ELR (cell line): ENCODE measurements at places on chromosomes 6 and 20.
A peak's percentile ranks its signal among the peaks of the same experiment; 100 is the strongest.

- DNase-seq = no peak
These were observed 47.6 kb downstream of the CHD6 start for GRCh38 chr20:41570557-41570956.

DNA sequence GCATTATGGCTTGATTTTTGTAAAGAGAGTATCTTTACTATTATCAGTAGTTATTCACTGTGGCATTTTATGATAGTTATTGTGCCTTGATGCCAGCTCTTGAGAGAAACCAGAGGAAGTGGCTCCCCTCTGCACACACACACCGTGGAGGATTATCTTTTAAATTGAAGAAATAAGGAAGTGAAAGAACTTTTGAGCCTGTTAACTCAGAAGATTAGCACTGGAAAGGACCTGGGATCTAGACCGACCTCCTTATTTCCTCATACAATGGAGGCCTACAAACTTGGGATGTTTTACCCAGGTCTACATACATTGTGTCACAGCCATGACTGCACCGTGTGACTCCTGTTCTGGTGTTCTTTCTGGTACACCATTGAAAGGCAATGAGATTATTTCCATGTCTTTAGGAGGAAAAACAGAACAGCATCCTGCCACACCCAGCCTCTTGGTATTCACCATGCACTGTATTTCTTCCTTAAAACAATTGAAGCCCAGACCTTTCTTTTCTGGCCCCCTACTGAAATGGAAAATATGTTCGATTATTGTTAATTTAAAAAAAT lies 40.6 kb downstream of the HECA start:
- no peak for DNase-seq

DNA sequence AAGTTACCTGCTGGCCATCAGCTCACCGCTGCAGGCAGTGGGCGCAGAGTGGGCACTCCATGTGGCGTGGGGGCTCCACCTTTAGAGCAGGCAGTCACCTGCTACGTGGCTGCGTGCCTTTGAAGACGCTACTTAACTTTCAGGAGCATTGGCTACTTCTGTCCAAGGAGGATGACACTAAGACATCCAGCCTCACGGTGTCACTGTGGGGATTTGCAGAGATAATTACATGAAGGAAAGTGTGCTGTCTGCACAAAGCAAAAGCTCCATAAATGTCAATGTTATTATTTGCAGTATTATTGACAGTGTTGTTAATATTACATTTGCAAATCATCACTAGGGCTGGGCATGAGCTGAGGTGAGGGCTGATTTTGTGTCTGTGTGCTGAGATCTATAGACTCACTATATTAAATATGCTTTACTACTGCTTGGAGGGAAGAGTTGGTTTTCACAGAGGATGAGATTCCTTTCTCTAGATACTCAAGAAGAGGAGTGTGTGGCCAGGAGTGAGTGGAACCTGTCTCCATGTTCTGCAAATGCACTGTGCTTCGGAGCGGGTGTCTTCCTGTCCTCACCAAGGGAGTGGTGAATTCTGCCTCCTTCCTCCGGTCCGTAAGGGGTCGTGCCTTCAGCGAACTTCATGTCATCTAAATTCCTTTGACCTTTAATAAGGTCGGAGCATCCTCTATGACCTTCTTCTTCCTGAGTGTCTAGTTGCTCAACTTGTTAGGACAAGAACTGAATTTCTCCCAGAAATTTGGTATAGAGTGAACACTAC lies 165.8 kb upstream of the SYNDIG1 start:
- DNase-seq = peak; percentile 27

GRCh38 chr6:52517502-52518278 lies 59.2 kb downstream of the TRAM2 start:
- peak; percentile 99 for DNase-seq

DNA sequence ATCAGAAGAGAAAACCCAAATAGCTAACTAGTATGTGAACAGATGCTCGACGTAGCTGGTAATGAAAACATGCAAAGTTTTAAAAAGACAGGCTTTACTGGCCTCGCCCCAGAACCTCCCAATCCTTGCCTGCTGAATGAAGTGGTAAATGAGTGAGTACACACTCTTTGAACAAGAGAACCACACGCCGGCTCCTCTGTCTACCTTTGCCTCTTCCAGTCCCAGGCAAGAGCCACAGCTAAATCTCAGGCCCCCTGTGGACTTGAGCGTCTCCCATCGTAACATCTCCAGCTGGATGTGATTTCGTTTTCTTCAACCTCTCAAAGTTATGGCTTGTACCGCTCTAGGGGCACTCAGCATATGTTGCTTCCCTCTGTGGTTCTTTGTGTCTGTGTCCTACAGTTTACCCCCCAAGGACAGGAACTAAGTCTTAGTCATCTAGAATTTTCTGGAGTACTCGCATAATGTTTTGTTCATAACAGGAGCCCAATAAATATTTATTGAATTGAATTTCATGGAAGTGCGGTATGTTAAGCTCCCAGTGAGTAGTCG lies 153.2 kb upstream of the TAB2 start:
- no peak for DNase-seq

DNA sequence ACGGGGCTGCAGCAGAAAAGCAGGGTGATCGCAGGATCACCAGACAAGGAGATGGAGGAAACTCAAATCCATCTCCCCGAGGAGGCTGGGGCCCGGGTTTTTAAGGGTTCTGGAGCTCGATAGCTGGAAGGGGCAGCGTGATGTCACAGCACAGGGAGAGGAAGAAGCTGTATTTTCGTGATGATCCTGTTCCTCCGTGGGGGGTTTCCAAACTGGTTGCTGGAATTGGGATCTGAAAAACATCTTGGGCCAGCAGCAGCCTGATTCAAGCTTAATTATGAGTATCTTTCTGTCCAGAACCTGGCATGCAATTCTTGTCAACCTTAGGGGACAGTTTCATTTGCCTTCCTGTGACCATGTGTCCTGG lies 4.1 kb downstream of the CST7 start:
- no peak for DNase-seq

- DNase-seq = no peak
These were observed 41.6 kb upstream of the ANKEF1 start for GRCh38 chr20:9993137-9993536.

DNA sequence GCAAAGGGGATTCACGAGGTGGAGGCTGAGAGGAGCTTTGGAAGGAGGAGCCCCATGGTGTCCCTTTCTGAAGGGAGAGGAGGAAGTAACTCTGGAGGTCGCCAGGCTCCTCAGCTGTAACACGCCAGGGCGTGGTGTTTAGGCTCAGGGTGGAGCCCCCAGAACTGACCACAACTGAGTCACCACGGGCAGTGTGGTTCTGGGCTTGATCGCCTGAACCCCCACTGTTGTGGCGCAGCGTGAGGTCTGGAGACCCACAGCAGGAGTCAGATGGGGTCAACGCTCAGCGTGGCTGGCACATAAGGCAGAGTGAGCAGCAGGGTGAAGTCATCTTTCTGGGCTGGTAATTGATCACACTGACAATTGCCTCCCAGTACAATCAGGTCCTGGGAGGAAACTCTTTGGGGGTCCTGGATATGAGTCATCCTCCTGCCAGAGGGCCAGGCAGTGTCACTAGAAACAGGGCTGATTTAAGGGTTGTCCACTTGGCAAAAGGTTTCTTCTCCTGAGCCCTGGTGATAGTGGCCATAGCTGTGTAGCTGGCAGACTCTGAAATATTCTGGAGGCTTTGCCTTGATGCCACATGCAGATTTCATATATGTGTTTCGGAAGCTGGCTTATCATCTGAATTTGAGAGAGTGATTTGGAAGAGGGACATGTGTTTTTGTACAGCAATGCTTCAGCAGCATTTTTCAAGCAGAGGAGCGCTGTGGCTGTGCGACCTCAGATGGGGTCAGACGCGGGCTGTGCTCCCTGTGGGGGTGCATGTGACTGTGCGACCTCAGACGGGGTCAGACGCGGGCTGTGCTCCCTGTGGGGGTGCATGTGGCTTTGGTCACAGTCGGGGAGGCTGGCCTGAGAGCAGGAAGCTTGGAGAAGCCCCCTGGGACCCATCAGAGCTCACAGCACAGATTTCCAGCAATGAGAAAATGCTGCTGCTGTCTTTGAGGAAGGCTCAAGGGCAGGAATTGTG lies 50.0 kb downstream of the SYNJ2 start:
- DNase-seq = peak; percentile 97
